Gastrocnemius medialis (tissue), 4 donors: ENCODE measurements at places on chromosomes 12 and 14.

GRCh38 chr12:109109746-109110350, 6.5 kb upstream of the ACACB start:
- peaks cover 32% of the 10 kb centered on the region for H3K4me1 ChIP-seq
- H3K27me3 ChIP-seq = no peaks in the 10 kb centered on the region
- DNase-seq = no peak
- peak overlapping the region; percentile 93 for H3K27ac ChIP-seq
- H3K4me3 ChIP-seq = no peak overlapping the region

DNA sequence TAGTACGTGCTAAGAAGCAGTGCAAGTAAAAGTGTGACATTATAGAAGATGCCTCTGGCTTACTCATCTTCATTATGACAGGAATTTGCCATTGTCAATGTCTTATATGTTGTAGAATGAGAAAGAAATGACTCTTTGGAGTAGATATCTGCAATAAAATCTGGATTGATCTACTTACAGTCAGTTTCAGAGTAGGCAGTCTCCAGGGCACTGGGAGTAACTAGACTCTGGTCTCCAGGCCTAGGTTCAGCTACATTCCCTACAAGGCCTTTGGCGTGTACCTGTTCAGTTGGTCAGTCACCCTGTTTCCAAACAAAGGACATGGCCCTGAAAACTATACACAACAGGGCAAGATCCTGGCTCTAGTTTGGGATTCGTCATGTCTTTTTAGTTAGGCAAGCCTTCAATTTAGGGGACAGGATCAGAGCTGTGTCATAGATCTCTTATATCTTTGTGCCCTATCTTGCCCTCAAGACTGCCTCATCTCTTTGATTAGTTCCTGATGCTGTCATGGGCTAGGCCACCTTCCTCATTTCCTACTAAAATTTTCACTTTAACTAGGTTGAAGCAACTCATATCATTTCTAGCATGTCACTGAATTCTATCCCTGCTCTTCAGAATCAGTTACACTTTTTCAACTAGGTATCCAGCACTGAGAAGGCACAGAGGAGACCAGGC, 410.0 kb downstream of the RAD51B start:
- no peak for DNase-seq
- H3K27me3 ChIP-seq = no peaks in the 10 kb centered on the region

DNA sequence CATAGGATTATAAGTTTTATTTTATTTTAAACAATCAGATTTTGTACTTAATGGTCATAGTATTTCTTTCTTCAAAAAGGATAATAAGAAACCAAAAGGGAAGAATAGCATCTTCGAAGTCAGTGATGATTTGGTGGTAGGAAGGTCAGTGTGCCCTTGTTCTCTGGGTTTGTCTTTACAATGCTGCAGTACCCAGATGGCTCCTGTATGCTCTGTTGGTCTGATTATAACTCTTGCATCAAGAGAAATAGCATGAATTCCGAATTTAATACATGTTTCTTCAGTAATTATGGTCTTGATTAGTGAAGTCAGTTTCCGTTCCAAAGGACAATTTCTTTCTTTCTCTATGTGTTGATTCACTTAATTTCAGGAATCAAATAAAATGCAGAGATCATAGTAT, 180.2 kb downstream of the TMTC2 start:
- no peak for DNase-seq
- no peaks in the 10 kb centered on the region for H3K4me1 ChIP-seq
- no peaks in the 10 kb centered on the region for H3K36me3 ChIP-seq
- no peak overlapping the region for H3K27ac ChIP-seq
- H3K27me3 ChIP-seq = no peaks in the 10 kb centered on the region
- no peak overlapping the region for H3K4me3 ChIP-seq

DNA sequence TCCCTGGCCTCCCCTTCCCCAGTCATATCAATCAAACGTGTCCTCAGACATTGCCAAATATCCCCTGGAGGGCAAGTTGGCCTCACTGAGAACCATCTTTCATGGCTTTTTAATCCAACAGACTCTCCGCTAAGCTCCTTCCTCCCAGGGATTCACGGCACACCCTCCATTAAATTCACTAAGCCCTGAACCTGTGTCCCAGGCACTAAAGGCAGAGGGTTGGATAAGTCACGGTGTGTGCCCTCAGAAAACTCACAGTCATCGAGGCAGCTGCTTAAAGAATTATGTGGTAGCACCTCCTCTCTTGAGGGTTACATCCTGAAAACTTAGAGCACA, 167.1 kb downstream of the PIWIL1 start:
- no peaks in the 10 kb centered on the region for H3K4me1 ChIP-seq
- H3K27me3 ChIP-seq = no peaks in the 10 kb centered on the region
- no peak overlapping the region for H3K27ac ChIP-seq
- no peaks in the 10 kb centered on the region for H3K36me3 ChIP-seq
- no peak for DNase-seq
